ENCODE measurements at places on chromosomes 11 and 22. TPM values are rescaled to one million over a fixed set of nuclear protein-coding genes. Genes with fewer than 3 reads are reported as not detected.
A peak's percentile ranks its signal among the peaks of the same experiment; 100 is the strongest.

DNA sequence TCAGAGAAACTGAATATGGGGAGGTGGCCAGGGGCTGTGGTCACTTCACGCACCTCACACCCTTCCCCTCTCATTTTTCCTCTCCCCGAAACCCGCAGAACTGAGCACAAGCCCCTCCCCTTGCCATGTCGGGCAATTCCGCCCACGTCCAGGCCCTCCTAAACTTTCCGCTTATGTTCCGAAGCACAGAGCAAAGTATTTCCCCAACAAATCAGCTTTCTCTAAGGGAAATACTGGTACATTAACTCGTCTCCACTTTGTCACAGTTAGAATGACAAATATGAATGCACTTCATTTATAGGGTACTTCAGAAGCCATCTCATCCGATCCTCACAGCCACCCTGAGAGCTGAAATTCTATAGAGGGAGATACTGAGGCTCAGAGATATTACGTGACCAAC is 94.7 kb upstream of the TMEM45B start:
- DNase-seq = no peak

DNA sequence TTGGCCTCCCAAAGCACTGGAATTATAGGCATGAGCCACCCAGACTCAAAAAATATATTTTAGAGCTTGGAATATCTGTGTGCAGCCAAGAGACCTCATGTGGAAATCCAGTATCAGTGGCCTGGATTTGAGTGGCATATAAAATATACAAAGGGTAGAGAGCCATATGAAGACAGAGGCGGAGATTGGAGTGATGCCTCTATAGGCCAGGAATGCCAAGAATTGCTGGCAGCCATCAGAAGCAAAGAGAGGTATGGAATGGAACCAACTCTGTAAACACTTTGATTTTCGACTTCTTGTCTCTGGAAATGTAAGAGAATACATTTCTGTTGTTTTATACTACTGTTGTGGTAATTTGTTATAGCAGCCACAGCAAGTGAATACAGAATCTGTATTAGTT is 123.0 kb downstream of the PLEKHA7 start:
- no peak for DNase-seq

GRCh38 chr11:97620007-97620406 is 1230.2 kb downstream of the JRKL start:
- DNase-seq = no peak

DNA sequence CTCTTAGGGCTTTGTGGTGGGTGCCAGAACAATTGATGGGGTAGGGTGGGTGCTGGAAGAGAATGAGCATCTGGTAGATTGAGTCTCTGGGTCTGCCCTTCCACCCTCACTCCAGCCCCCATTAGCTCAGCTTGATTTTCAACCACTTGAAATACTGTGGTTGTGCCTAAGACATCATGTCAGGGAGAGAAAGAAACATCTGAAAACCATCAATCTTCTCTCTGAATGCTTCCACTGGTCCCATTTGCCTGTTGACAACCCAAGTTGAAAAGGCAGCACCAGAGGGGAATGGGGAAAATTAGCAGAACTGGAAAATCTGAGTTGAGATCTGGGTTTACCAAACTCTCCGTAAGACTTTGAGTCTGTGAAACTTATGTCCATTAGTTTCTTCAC is 26.1 kb downstream of the CD44 start:
- no peak for DNase-seq

DNA sequence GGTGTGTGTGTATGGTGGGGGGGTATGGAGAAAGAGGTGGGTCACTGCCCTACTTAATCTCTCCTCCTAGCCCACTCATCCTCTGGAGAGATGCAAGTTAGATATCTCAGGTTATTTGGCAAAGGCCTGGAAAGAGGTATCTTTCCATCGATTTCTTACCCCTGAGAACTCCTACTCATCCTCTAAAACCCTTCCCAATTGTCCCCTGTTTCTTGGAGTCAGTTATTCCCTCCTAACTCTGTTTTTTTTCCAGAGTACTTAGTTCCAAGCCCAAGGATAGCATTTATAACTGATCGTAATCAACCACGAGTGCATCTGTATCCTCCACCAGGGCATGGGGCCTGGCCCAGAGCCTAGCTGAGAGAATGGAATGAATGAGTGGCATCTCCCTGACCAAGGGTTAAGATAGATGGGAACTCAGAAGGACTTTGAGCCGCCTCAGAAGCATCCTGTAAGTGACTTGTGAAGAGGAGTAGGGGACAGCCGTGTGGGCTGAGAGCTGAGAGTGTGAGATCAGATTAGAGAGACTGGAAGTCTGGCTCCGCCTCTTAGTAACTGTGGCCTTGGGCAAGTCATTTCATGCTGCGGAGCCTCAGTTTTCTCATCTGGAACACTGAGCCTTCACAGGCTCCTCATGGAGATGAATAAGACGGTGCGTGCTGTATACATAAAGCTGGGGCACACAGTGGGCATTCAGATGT is 16.2 kb downstream of the CD6 start:
- no peak for DNase-seq

- DNase-seq = no peak
These were observed 60.7 kb upstream of the PHF21A start for GRCh38 chr11:46181843-46182424.

GRCh38 chr11:132263241-132263640 is 892.8 kb downstream of the NTM start:
- no peak for DNase-seq

DNA sequence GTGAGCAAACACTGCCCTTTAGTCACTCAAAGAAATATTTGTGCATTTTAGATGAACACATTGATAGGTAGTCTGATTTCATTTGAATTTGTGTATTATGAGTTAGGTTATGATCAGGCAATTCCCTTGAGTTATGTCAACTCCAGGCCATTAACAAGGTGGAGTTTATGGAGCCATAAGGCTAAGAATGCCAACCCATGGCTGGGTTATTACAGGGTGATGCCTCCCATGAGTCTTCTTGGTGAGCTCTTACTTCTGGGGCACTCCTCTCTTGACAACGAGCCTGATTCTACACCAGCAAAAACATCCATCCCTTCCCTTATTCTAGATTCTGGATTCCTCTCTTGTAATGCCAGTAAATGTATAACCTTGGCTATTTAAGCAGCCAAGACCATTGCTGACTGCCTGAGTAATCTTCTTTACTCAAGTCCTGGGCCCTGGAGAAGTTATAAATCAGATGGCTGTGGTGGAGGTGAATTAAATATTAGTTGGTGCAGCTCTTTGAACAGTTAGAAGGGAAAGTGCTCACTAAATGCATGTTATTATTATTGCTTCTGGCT is 645.7 kb upstream of the TENM4 start:
- no peak for DNase-seq

DNA sequence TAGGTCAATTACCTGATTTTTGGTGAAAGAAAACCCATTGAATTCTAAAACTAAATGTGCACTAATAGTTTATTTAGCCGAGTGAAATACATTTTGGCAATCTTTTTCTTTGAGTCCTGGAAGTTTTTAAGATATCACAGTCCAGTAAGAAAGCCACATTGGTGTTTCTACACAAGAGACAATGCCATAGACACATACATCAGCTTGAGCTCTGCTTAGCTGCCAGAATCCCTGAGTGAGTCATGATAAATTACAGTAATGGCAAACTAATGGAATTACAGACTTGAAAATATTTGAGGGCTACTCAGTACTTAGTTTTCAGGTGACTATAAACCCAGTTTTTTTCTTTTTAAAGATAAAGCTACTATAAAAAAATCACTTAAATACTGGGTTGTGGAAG is 155.4 kb downstream of the OR4C45 start:
- DNase-seq = no peak

DNA sequence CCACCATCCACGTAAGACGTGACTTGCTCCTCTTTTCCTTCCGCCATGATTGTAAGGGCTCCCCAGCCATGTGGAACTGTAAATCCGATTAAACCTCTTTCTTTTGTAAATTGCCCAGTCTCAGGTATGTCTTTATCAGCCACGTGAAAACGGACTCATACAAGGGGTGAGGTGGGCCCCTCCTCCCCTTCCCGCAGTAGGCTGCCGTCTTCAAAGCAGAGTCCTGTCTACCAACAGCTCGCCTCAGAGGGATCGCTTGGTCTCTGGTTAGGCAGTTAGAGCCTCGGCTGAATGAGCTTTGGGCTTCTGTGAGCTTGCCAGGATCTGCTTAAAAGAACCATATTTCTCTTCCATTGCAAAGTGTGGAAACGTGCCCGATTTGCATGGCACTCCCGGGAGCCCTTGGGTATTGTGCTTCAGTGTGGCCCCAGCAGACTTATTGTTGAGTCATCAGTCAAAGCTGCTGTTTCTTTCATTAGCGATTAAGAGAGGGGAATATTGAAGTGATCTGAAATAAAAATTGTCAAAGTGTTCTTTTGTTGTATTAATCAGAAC is 338.3 kb downstream of the TBC1D22A start:
- DNase-seq = no peak

DNA sequence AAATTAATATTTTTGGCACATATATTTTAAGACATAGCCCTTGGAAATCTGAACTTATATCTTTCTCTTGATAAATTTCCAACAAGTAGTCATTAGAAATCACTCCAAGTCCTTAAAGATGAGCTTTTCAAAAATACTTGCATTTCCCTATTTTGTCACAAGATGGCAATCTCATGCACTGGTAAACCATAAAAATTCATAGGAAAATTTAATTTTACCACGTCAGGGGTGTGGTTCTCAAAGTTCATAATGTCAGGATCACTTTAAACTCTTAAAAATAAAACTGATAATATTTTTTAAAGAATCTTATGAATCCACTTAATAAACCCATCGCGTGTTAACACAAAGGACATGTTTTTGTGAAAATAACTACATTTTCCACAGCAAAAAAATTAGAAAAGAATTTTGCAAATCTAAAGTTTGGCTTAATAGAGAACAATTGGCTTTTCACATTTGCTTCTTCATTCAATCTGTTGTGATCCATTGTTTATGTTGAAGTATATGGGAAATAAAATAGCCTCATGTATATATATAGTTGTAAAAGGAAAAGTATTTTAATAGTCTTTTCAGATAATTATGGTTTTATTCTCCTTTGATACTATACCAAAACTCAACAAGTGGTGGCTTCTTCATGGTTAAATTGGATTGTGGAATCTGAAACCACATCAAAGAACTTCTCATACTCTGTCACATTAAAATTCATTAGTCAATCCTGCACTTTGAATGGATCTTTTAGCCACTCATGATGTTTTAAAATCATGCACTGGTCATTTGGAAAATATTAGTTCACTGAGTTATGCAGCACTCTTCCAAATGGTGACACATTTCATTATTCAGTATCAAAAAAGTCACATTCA is 169.1 kb downstream of the CADM1 start:
- DNase-seq = no peak

DNA sequence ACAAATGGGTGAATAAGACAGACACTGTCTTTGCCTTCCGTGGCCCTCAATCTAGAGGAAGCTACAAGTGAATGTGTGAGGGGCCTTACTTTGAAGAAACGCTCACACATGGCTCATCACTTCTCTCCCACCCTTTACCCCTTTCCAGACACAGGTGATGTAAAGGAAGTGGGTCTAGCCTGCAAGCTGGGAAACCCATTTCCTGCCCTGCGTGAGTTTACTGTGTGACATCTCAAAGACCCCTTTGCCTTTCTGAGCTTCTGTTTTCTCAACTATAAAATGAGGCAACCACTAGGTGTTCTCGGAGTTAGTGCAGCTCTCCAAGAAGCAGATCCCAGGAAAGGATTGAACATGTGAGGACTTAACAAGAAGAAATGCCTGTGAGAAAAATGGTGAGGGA is 43.1 kb upstream of the LMO2 start:
- no peak for DNase-seq

GRCh38 chr22:25119609-25120008 is 80.0 kb upstream of the CRYBB3 start:
- no peak for DNase-seq

- DNase-seq = no peak
These were observed 2.2 kb downstream of the GTPBP1 start for GRCh38 chr22:38707984-38708383.

DNA sequence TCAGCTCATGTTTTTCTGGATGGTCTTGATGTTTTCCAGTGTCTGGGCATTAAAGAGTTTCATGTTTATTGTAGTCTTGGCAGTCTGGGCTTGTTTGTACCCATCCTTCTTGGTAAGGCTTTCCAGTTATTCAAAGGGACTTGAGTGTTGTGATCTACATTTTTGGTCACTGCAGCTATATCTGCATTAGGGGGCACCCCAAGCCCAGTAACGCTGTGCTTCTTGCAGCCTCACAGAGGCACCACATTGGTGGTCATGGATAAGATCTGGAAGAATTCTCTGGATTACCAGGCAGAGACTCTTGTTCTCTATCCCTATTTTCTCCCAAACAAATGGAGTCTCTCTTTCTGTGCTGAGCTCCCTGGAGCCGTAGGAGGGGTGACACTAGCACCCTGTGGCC is 451.5 kb upstream of the FAT3 start:
- DNase-seq = no peak

DNA sequence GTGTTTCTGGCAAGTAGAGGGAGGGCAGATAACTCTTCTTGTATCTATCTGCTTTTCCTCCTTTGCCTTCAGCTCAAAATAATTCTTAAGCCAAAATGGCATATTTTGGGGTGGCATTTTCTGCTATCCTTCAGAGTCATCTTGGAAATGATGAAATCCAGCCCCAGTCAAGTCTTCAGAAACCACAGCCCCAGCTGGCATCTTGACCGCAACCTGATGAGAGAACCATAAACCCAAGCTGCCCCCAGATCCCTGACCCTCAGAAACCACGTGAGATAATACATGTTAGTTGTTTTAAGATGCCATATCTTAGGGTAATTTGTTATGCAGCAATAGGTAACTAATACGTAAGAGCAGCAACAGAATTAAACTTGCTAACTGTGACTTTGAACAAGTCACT is 15.1 kb upstream of the PAMR1 start:
- DNase-seq = no peak

- DNase-seq = peak; percentile 38
These were observed 2.6 kb downstream of the ESAM start for GRCh38 chr11:124759266-124760204.

GRCh38 chr11:58745705-58746364 is 14.1 kb upstream of the GLYAT start:
- DNase-seq = no peak

GRCh38 chr22:17705546-17705945 is 67.0 kb downstream of the BCL2L13 start:
- DNase-seq = no peak

DNA sequence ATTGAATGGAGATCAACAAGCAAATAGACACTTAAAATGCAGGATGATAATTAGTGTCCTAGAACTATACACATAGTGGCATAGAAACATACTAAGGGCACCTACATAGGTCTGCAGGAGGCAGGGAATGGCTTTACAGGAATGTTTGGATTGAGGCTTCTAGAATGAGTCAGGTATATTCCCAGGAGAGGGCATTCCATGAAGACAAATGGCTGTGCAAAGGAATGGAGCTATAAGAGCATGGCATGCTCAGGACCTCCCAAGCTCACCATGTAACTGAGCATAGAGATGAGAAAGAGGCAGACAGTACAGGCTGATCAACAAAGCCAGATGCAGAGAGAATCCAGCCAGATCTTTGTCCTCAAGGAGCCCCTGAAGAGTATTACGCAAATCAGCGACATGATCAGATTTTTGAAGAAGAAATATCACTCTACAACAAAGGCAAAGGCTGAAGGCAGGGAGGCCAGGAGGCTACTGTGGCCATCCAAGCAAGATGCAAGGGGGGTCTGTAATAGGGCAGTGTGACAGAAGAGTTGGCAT is 211.1 kb upstream of the MTNR1B start:
- DNase-seq = no peak

Gene PANX2
- polyA plus RNA-seq = 0.55 TPM

Gene OR56A1
- polyA plus RNA-seq = 0.01 TPM

Gene AAMDC
- polyA plus RNA-seq = 61.4 TPM

Gene SYCE3
- not detected for polyA plus RNA-seq

Gene UBQLN3
- not detected for polyA plus RNA-seq

Gene MS4A1
- polyA plus RNA-seq = 0.67 TPM

Gene PLA2G6
- 71.1 TPM for polyA plus RNA-seq

Gene CNGA4
- polyA plus RNA-seq = 0.16 TPM

Gene NCAM1
- 63.0 TPM for polyA plus RNA-seq

Gene LIN7C
- 26.9 TPM for polyA plus RNA-seq

Gene P2RY6
- 19.9 TPM for polyA plus RNA-seq

Gene MYBPC3
- 0.01 TPM for polyA plus RNA-seq
